ENCODE measurements at places on chromosomes 2 and 18.

DNA sequence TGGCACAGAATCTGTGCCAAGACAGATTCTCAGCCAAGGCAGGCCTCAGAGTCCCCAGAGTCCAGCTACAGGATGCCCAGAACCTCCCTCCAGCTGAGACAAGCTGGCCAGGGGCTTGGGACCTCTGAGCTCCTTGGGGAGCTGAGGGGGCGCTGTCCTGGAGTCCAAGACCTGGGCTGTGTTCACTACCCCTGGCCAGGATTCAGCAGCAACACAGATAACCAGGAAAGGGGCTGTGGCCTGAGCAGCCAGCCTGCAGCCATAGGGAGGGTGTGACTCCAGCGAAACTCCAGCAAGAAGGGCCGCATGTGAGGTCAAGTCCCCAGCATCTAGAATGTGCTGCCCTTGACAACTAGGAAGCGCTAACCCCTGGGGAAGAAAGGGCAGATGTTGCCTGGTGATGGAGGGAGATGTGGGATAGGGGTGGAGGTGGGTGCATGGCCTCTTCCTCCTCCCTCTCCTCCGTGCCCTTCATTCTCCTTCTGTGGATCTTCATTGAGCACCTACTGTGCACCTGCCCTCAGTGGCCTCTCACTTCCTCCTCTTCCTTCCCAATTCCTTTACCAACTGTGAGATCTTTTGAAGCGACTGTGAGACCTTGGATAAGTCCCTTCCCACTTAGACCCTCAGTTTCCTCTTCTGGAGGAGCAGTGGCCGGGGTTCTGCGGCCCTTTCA lies 7.7 kb upstream of the ARID5A start:
- no peak for DNase-seq

- DNase-seq: no peak
Measured at GRCh38 chr2:134438371-134438770, 184.5 kb downstream of the MGAT5 start.

GRCh38 chr18:76821356-76821874 lies 942 bp upstream of the ZNF236 start:
- DNase-seq: peak; percentile 30

DNA sequence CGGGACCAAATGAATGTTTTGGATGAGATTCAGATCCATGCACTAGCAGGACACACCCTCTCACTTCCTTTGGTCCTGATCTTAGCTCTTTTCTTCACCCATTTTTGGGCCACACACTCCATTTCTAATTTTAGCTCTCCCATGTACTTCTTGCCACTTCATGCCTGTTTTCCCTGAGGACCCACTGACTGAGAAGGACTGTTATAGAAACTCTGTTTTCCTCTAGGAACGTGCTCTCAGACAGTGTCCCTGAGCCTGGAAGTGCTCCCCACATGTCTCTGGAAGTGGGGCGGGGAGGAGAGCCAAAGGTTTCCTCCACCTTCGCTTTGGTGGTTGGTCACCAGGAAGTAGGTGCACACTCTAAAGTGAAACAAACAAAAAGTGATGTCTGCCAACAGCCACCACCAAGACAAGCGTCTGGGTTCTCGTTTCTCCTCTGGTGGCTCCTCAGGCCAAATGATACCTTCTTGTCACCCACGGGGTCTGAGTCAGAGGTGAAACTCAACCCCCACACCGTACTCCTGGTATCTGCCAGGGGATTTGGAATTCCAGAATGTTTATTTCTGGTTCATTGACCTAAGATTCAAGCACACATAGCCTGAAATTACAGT lies 74.7 kb downstream of the MERTK start:
- no peak for DNase-seq
